ENCODE measurements at places on chromosomes 11 and 22.

GRCh38 chr11:57598831-57599155, 1.3 kb downstream of the SERPING1 start:
- DNase-seq, result no peak

DNA sequence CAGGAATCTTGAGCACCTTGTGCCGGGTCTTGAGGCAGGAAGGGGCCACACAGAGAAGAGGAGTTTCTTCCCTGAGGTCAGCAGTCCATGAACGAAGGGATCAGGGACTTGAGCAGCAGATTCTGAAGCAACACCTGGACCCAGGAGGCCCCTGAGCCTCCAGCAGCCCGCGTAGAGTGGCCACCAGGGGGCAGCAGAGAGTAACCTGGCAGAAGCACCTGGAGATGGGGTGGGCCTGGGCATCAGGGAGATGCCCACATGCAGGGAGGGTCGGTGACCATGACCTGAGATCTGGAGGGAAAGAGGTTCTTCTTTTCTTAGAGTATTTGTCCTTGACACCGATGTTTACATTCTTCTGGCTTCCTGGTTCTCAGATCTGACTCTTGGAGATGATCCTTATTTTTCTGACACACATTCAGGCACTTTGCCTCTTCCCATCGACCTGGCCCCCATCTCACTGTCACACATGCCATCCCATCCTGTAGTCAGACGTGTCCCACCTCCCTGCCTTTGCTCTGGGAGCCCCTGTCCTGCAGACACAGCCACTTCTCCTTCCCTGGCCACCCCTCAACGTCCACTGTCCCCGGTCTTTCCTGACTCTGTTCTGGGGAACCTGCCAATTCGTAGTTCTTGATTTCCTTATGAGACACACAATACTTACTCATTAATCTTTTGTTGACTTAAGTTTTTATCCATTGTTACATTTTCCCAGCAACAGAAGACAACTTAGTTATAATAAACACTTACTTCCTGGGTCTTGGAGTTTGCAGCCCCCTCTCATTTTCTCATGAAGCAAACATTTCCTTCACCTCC, 66.5 kb downstream of the GGTLC2 start:
- DNase-seq, result no peak

DNA sequence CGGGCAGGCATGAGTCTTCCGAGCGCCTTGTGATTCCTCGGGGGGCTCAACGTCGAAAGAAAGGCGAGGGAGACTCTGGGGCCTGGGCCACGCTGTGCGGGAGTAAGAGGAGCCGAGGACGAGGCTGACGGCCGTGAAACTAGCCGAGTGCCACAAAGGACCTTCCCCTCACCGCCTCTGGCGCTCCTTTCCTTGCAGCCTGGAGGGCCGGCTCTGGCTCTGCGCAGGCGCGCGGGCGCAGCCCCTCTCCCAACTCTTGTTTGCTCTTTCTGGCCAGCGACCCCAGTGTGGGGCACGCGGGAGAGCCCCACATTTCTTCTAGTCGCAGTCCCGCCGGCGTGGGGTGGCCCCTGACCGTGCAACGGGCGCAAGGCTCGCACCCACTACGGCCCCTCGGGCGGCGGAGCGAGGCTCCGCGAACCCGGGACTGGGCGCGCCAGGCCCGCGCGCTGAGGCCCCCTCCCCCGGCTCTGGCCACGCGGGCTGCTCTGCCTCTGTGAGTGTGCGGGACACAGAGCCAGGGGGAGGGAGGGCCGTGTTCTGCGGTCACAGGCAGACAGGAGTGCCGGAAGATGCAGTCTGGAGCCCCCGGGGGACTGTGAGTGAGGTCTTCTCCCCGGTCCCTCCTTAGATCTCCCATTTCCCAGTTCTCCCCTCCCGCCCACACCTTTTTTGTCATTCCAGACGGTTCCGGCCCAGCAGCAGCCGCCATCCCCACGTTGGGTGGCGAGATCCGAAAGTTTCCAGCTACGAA, 1.0 kb upstream of the TOB2 start:
- DNase-seq, result no peak

- DNase-seq, result no peak
Observed at GRCh38 chr11:29231586-29231985, 785.2 kb downstream of the KCNA4 start.

DNA sequence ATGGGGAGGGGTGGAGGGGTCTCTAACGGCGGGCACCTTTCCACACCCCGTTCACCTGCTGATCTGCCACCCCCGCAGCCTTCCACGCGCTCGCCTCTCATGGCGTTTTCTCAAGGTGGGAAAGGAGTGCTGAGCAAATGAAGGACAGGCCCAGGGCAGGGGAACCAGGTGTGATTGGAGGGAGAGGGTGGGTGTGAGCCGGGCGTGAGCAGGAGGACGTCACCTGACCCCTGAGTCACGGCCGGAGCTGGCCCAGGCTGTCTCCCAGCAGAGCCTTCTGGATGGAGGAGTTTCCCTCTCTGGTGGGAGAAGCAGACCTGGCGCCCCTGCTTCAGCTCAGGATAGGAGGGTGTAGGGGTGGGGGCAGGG, 14.0 kb upstream of the ARHGAP8 start:
- DNase-seq, result no peak

DNA sequence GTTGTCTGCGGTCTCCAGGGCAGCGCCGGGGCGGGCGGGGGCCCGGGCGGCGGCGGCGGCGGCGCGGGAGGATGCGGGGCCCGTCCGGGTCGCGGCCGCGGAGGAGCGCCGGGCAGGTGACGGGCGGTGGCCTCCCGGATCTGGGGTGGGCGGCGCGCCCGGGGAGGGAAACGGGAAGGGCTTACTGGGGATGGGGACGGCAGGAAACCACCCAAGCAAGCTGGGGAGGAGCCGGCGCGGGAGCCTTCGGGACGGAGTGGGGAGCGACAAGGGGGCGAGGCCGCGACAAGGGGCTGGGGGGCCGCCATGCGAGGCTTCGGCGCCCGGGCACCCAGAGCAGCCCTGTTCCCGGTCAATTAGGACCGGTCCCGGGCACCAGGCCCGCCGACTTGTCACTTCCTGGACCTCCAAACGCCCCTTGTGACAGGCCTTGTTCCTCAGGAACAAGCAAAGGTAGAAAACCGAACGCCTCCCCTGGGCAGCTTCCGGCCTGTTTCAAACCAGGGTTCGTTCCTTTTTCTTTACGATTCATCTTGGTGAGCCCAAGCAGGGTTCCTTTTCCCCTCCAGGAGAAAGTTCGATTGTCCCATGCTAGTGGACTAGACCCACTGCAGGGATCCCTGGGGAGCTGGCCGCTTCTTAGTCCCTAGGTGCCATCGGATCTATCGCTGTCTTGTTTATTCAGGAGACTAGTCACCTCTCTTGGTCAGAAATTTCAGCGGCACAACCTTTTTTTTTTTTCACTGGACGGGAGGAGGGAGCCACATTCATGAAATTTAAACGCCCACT, 492 bp downstream of the JHY start:
- DNase-seq, result no peak
